ENCODE measurements at places on chromosomes 1 and 21. TPM values are rescaled to one million over a fixed set of nuclear protein-coding genes. Genes with fewer than 3 reads are reported as not detected.

The FCRLB gene
- total RNA-seq: 0.43 TPM

The ARTN gene
- not detected for total RNA-seq

The FAM177B gene
- not detected for total RNA-seq

The SRSF4 gene
- 38.1 TPM for total RNA-seq

The NT5C1A gene
- total RNA-seq: not detected

The GFI1 gene
- total RNA-seq: under 0.01 TPM

The ZNF695 gene
- 1.5 TPM for total RNA-seq
